Activated CD4-positive, alpha-beta T cell treated with anti-CD3 and anti-CD28 coated beads, Interleukin-2, amount 50 U/mL, for 4 hours (primary cell): ENCODE measurements at places on chromosomes 5 and 9.

DNA sequence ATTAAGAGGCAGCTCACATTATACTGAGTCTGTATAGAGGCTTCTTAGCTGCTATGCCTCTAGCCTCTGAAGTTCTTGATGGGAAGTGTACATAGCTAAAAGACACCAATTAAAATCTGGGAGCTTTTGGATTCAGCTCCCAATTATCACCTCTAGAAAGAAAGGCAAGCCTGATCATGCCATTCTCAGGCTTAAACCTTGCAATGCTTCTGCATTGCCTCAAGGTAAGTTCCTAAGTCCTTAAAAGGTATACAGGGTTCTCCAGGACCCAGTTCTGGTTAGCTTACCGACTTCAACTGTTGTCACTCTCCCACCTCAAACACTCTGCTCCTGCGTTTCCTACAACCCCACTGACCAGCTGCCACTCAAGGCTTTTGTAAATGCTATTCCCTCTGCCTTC lies 17.5 kb upstream of the CCL28 start:
- no peak for DNase-seq

DNA sequence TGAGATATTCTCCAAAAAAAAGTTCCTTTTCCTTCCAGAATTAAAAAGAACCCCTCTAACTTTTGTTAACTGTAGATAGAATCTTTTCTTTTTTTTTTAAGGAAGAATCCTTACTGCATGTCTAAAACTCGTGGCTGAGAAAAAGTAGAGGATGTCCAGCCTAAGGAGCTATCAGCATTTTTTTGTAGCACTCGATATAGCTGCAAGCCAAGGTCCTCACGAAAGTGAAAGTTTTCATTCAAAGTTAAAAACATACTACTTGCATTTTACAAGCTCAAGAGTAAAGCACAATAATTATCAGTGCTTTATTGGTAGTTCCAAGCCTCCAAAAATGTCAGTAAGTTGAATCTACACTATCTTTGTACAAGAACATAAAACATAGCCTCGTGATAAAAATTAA lies 28.7 kb upstream of the ZSWIM6 start:
- DNase-seq = no peak

- no peak for DNase-seq
Observed at GRCh38 chr9:127975376-127976315, 5.1 kb downstream of the EEIG1 start.

GRCh38 chr5:146291421-146292074 lies 47.1 kb upstream of the POU4F3 start:
- DNase-seq = no peak

DNA sequence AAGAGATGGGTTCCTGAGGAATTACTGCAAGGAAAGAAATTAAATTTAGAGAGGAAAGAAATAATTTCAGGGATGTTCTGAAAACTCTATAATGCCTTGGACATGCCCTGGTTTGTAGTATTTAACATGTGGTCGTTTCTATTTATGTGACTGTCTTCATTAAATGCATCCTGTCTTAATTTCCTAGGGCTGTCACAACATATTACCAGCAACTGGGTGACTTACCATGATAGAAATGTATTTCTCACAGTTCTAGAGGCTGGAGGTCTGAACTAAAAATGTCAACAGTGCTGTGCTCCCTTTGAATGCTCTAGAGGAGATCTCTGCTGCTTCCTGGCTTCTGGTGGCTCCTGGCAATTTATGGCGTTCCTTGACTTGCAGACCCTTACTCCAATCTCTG lies 287.7 kb downstream of the FBXL7 start:
- DNase-seq = no peak

DNA sequence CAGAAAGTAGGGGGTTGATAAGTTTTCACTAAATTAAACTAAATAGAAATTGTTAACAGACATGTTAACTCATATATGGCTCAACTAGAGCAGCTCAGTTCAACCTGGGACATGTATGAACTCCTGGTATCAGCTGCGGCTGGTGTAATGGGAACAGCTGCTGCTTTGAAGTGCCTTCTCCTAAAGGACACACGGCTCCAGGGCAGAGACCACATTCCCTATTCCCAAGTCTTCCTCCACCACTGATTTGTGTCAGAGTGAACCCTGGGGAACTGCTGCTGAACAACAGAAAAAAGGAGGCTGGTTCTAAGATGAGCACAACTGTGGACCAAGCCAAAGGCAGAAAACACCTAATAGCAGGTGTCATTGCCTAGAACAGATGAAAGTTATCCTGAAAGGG lies 71.1 kb downstream of the MAPKAP1 start:
- DNase-seq = no peak

GRCh38 chr5:51449026-51449425 lies 65.8 kb downstream of the ISL1 start:
- DNase-seq = no peak

DNA sequence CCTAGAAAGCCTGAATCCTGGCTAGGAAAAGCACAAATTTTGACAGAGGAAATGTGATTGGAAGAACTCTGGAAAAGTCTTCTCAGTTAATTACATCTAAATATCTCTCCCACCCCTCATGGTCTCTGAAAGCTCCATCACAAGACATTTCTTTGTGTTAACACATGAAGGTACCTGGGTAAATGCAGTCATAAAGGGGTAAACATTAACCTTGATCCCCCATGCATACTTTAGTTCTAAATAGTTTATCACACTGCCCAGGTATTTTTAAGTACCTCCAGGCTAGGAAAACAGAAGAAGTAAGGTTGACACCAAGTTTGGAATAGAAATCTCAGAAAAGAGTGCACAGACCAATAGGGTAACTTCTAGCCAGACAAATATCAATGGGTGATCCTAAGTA lies 334.5 kb downstream of the PIK3R1 start:
- no peak for DNase-seq

DNA sequence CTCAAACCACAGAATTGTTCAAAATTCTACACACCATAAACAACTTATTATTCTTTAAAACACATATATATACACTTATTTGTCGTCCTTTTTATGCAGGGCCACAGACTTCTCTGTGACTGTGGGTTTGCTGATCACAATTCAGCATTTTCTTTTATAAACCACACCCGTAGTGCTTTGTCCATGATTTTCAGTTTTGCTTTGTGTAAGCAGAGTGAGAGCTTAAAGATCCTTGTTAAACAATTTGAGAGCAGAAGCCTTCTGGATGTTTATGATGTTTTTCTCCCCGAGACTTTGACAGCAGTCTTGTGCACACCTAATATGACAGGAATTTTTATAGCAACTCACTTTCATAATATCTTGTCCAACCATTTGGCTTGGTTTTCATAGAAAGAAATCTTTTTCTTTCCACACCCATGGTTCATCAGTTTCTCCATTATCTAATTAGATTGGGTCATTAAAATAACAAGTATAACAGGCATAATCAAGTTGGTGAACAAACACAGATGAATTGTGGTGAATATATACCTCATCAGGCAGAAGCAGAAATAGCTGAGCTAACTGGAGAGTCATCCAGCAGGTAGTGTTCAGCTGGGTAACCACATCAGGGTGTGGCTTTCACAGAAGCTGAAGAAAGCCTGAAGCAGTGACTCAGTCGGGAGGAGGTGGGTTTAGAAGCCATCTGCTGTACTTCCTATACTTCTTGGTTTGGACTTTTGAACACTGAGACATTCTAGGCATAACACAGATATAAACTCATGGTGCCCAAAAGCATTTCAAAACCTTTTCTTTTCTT lies 232.8 kb downstream of the DOCK8 start:
- DNase-seq = peak; percentile 59

DNA sequence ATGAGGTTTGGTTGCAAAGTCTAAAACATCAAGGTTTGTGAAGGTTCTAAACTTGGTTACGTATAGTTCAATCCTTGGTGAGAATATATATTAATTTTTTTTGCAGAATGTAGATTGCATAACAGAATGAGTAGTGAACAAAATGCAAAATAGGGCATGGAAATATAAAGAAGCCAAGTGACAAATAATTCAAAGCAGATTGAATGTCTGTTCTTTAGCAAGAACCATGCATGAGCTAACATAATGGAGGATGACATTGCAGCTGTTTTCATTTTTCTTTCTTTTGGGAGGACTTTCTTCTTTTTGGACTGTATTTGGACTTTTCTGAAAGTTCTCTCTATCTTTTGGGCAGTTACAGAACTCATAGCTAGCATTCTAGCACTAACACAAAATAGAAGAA lies 194.8 kb upstream of the MRPS30 start:
- no peak for DNase-seq

- DNase-seq = no peak
Observed at GRCh38 chr9:17871213-17871890, 292.5 kb downstream of the SH3GL2 start.

DNA sequence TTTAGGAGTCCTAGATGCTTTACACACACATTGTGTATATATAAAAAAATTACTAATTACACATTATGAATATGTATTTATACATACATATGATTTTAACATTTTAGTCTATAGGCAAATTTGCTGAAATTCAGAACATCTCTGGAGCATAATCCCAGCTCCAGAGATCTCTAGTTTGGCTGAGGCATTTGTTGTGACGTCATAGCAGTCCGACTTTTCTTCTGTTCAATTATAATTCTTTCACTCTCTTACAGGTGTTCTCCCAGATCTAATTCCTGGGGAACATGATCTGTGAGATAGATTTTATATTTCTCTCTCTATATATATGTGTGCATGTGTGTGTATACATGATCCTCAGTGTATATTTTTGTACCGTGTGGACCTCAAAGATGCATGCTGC lies 1876.2 kb downstream of the EFNA5 start:
- DNase-seq = no peak

GRCh38 chr9:86330186-86330585 lies 24.0 kb downstream of the TUT7 start:
- DNase-seq = no peak

DNA sequence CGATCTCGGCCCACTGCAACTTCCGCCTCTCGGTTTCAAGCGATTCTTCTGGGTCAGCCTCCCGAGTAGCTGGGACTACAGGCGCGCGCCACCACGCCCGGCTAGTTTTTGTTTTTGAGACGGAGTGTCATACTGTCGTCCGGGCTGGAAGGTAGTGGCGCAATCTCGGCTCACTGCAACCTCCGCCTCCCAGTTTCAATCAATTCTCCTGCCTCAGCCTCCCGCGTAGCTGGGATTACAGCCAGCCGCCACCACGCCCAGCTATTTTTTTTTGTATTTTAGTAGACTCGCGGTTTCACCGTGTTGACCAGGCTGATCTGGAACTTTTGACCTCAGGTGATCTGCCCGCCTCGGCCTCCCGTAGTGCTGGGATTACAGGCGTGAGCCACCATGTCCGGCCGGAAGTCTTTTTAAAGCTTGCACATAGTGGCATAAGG lies 1.2 kb downstream of the SMC5 start:
- no peak for DNase-seq

DNA sequence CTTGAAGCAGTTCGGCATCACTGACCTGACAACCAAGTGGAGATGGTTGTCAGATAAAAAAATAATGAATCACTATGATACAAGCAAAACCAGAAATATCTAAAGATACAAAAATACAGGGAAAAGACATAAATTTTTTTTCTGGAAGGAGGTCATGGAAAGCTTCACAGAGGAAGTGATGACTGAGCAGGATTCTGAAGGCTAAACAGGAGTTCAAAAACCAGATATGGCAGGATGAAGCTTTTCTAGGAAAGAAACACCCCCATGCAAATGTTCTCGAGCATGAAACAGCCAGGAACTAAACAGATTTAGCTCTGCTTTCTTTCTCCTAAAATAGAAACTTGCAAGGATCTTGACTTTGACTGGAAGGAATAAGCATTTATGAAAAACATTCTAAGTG lies 60.7 kb upstream of the IFNE start:
- no peak for DNase-seq

DNA sequence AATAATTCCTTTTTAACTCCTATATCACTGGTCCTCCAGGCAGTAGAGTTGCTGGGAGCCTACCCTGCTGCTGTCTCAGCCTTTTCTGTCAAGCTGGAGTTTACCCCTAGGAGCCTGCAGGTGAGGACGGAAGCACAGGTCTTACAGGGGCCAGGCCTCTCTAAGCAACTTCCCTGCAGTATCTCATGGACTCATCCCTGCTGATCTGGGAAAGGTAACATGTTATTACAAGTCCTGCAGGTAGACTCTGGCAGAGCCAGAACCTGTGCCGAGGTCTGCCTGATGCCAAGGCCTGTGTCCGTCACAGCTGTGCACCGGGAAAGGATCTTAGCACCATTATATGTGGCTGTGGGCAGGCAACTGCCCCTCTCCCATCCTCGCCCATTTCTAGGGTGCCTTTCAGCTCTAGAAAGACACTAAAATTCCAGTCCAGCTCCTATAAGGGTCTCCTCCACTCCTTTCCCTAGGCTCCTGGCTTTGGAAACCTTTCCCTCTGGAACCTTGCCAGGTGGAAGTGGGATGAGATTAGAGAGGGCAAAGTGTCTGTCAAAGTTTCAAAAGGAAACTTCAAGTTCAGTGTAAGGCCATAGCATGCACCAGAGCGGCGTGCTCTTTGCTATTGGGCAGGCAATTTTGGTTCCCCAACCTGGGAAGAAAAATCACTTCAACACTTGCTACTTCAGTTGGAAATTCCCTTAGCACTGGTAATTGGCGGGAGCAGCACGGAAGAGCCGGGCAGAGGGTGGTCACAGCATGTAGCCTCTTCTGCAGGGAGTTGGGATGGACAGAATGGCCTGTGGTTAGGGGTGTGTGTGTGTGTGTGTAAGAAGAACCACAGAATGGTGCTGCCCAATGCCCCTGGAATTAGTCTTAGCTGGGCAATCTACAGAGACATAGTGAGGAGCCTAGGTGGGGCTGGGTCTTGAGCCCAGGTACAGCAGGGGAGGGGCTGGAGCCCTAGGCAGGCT lies 17.5 kb downstream of the TMEM171 start:
- DNase-seq = no peak

- no peak for DNase-seq
Observed at GRCh38 chr9:83497441-83497840, 40.8 kb downstream of the FRMD3 start.

- DNase-seq = no peak
Observed at GRCh38 chr9:124840300-124840833, 12.9 kb upstream of the WDR38 start.

DNA sequence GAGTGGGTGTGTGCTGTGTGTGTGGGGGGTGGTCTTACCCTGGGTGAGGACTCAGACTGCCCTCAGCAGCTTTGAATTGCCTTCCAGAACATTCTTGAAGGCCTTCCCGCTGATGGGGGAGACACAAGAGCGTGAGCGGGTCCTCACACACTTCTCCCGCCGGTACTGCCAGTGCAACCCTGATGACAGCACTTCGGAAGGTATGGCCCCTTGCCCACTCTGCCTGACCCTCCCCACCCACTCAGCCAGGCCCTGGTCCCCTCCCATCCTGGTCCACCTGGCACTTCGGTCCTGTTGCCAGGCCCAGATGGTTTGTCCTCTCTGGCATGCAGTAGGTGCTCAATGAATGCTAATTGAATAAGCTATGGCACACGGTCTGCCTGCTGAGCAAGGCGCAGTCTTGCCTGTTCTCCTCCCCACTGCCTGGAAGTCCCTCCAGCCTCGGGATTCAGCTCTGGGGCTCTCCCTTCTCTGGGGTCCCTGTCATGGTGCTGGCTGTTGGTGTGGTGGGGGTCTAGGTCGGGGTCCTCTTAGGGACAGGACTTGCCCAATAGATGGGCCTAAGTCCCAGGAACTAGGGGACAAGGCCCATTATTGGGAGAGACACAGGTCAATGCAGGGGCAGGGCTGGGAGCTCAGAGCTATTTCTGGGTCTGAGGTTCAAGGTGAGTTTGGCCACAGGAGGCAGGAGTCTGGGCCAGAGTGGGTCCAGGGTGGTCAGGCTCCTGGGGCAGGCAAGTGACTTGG lies 26.4 kb downstream of the PSD2 start:
- no peak for DNase-seq

- no peak for DNase-seq
Observed at GRCh38 chr5:92906798-92907376, 674.1 kb downstream of the NR2F1-AS1 start.
